ENCODE measurements at places on chromosomes 12 and 14.
A peak's percentile ranks its signal among the peaks of the same experiment; 100 is the strongest.

DNA sequence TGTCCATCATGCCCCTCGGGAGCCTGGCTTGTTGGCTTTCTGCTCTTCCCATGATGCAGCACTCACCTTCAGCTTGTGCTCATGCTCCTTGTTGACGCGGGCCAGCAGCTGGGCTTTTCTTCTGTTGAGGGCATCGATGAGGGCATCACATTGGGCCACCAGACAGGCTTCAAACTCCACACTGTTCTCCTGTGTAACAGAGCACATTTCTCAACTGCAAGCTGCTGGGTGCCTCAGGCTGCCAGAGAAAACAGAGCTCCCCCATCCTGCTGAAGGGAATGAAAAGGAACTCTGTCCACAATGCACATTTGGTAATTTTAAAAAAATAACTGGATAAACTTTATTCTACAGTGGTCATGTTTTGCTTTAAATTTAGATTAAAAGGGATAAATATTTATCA lies 72.1 kb downstream of the TRIM9 start:
- no peak for DNase-seq

DNA sequence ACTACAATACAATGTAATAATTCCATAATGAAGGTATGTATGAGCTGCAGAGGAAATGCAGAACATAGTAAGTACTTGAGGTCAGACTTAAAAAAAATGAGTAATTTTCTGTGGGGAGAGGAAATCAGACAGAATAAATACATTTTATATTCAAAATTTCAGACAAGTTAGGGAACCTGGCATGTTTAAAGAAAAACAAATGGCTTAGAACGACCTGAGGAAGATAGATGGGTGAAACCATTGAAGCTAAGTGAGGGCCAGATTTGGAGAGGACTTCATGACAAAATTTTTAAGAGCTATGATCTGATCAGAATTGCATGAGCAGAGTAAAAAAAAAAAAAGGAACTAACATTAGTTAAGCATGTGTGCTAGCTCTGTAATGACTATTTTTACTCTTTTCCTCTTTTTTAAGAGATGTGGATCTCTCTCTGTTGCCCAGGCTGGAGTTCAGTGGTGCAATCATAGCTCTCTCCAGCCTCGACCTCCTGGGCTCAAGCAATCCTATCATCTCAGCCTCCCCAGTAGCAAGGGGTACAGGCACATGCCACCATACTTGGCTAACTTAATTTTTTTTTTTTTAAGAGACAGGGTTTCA lies 157.6 kb upstream of the PDE3A start:
- DNase-seq = no peak

GRCh38 chr14:99121319-99121875 lies 150.6 kb downstream of the BCL11B start:
- no peak for DNase-seq

DNA sequence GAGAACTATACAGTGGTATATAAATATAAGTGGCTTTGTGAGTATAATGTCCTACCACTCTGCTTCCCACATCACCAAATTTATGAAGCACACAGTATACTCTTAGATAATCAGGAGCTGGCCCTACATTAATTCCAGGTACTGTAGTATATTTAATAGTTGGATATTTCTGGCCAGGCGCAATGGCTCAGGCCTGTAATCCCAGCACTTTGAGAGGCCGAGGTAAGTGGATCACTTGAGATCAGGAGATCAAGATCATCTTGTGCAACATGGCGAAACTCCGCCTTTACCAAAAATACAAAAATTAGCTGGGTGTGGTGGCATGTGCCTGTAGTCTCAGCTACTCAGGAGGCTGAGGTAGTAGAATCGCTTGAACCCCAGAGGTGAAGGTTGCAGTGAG lies 104.0 kb downstream of the FOXA1 start:
- no peak for DNase-seq

- no peak for DNase-seq
Measured at GRCh38 chr14:22140633-22141032, 448.4 kb downstream of the DAD1 start.

DNA sequence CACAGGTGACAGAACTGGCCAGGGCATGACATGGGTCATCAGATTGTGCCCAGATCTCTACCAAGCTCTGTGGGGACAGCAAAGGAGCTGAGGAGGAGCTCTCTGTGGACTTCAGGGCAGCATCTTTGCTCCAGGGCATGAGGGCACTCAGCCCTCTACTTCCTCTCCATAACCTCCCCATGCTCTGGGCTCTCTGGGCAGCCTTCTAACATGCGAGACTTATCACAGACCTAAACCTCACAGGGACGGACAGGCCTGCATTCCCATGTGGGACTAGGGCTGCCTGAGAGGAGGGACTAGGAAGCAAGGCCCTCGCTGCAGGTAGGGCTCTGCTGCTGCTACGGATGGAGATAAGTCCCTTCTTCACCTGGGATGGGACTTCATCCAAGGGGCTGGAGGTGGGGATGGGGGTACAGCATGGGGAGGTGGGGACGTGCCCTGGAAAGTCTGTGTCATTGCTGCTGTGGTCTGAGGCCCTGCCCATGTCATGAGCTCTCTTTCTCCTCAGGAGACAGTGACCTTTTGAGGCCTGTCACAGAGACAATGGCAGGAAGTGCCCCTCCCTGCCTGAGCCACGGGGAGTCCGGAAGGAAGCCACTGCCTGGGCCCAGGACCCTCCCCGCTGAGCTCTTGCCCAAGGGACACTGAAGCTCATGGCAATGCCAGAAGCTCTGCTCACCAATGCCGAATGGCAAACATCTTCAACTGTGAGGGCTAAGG lies 44.1 kb downstream of the PITPNM2 start:
- peak; percentile 66 for DNase-seq

DNA sequence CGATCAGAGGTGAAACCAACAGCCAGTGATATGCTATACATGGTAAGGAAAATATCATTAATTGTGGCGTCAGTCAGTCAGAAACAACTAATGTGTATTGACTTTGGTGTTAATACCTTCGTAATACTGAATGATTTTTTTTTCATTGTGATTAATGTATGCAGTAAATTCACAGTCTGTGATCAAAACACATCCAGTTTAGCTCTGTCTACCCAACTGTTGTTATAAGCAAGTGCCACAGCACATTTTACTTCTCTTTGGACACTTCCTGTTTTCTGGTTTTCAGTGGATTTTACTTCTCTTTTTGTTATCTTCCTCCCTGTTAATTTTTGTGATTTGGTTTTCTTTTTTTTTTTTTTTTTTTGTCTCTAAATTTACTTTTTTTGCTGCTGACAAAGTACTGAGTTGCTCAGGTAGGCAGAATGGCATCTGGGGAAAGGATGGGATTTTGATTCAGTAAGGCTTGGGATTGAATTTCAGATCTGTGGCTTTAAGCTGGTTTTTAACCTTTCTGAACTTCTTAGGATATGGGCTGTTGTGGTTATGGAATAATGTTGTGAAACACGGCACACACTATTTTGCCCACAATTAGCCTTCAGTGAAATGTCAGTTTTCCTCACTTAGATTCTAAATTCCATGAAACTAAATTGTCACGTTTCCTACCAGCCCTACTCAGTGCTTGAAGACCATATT lies 604 bp downstream of the GLIPR1 start:
- DNase-seq = no peak

GRCh38 chr12:112684742-112685141 lies 106.8 kb upstream of the RPH3A start:
- no peak for DNase-seq

GRCh38 chr12:123657211-123657610 lies 13.7 kb upstream of the TCTN2 start:
- DNase-seq = no peak

- DNase-seq = peak; percentile 55
Measured at GRCh38 chr12:89529738-89530137, 3.9 kb upstream of the POC1B start.

DNA sequence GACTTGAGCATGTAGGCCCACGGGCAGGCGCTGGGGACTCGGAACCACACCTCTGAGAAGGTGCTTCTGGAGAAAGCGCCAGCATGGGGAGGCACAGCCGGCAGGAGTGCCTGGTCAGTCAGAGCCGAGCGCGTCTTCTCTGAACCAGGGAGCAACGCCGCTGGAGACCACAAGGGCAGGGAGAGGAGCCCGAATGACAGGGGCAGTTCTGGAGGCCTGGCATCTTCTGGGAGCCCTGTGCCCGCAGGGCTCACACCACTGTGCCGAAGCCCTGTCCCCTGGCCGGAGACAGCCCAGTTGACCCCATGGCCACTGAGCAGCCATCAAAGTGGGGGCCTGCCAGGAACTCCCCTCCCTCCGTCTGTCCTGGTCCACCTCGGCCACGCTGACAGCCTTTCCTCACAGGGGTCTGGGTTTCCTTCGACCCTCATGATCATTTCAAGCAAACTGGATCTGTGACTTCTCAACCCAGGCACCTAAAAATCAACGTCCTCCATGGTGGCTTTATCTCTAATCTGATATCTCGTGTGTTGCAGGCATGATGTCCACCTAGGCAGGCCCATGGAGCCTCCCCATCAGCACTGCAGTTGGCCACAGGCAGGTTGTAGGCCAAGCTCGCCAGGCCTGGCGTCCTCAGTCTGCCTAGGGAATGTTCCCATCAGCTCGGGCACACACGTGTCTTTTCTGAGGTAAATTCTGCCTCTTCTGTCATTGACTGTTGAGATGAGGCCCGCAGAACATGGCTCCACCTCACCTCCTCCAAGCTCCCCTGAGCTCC lies 299.3 kb upstream of the RTL1 start:
- no peak for DNase-seq

GRCh38 chr14:96756745-96757144 lies 40.4 kb upstream of the VRK1 start:
- DNase-seq = no peak

GRCh38 chr14:101600336-101600890 lies 39.1 kb downstream of the DIO3 start:
- DNase-seq = no peak

GRCh38 chr12:107906707-107907106 lies 132.2 kb downstream of the ASCL4 start:
- DNase-seq = no peak

GRCh38 chr14:51443195-51444018 lies 203.4 kb downstream of the TMX1 start:
- DNase-seq = no peak

Measured in SW480 (cell line).